ENCODE measurements at places on chromosomes 6 and 20. TPM values are rescaled to one million over a fixed set of nuclear protein-coding genes. Genes with fewer than 3 reads are reported as not detected.

DNA sequence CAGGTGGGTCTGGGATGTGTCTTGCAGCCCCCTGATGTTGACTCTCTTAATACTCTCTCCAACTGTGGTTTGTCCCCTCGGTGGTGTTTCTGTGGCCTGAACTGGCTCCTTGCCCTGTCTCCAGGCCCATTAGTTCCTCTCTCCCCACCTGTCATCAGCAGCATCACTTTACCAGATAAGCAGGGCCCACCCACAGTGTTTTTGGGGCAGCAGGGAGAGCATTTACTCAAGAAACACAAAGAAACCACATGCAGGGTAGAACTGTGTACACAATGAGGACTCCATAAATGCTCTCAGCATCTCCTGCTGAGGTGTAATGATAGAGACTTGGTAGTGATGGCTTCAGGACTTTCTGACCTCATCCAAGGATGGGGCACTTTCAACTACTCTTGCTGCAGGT lies 20.2 kb upstream of the MRPS18A start:
- DNase-seq, result no peak
- H3K27me3 ChIP-seq, result no peaks in the 10 kb centered on the region
- no peaks in the 10 kb centered on the region for H3K36me3 ChIP-seq
- peaks cover 19% of the 10 kb centered on the region for H3K4me1 ChIP-seq
- no peak overlapping the region for H3K27ac ChIP-seq

- H3K4me1 ChIP-seq, result no peaks in the 10 kb centered on the region
- no peaks in the 10 kb centered on the region for H3K27me3 ChIP-seq
- no peak overlapping the region for H3K27ac ChIP-seq
- H3K36me3 ChIP-seq, result no peaks in the 10 kb centered on the region
- H3K4me3 ChIP-seq, result no peak overlapping the region
Observed at GRCh38 chr6:12826584-12826983, 110.0 kb downstream of the PHACTR1 start.

- no peak overlapping the region for H3K27ac ChIP-seq
- no peaks in the 10 kb centered on the region for H3K27me3 ChIP-seq
- no peak overlapping the region for H3K4me3 ChIP-seq
- H3K36me3 ChIP-seq, result no peaks in the 10 kb centered on the region
- H3K4me1 ChIP-seq, result peaks cover 6% of the 10 kb centered on the region
- no peak for DNase-seq
Observed at GRCh38 chr6:121504227-121504626, 68.8 kb downstream of the GJA1 start.

- H3K27me3 ChIP-seq, result no peaks in the 10 kb centered on the region
- H3K27ac ChIP-seq, result no peak overlapping the region
- no peaks in the 10 kb centered on the region for H3K4me1 ChIP-seq
- H3K36me3 ChIP-seq, result no peaks in the 10 kb centered on the region
- no peak overlapping the region for H3K4me3 ChIP-seq
Observed at GRCh38 chr20:38840053-38840893, 34.8 kb downstream of the PPP1R16B start.

GRCh38 chr6:40568062-40568708 lies 19.0 kb downstream of the LRFN2 start:
- no peaks in the 10 kb centered on the region for H3K27me3 ChIP-seq
- no peak overlapping the region for H3K4me3 ChIP-seq
- no peak for DNase-seq
- no peaks in the 10 kb centered on the region for H3K36me3 ChIP-seq

GRCh38 chr6:147211349-147211748 lies 7.1 kb downstream of the STXBP5 start:
- no peaks in the 10 kb centered on the region for H3K27me3 ChIP-seq
- H3K4me3 ChIP-seq, result no peak overlapping the region
- H3K36me3 ChIP-seq, result no peaks in the 10 kb centered on the region
- no peak for DNase-seq
- H3K27ac ChIP-seq, result no peak overlapping the region

GRCh38 chr6:137237413-137238170 lies 18.4 kb upstream of the IFNGR1 start:
- no peaks in the 10 kb centered on the region for H3K4me1 ChIP-seq
- no peak for DNase-seq
- H3K36me3 ChIP-seq, result no peaks in the 10 kb centered on the region
- H3K27ac ChIP-seq, result no peak overlapping the region

DNA sequence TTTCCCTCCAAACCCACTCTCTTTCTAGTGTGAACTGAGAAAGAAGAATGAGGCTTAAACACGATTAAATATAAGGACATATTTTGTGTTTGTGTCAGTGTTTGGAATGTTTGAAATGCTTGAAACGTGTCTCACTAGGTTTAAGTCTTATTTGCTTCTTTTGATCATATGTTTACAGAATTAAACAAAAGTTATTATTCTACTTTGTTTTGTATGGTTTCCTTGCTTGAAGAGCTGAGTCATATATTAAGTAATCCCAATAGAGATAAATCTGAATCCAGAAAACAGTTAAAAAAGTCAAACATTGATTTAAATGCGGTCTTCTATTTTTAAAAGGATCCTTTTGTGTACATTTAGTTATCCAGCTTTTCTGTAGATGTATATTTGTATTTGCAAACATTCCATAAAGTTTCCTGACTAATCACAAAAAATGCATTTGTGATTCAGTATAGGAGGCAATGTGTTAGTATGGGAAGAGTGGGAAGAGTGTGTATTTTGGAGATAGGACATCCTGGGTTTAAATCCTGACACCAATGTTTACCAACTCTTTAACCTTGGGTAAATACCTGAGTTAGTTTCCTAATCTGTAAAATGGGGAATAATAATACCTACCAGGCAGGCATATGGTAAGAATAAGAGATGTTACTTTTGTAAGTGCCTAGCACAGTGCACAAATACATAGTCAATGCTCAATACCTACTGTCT lies 72.9 kb downstream of the TSBP1 start:
- no peaks in the 10 kb centered on the region for H3K36me3 ChIP-seq
- H3K4me3 ChIP-seq, result no peak overlapping the region
- no peak for DNase-seq
- H3K27me3 ChIP-seq, result no peaks in the 10 kb centered on the region
- H3K4me1 ChIP-seq, result no peaks in the 10 kb centered on the region
- no peak overlapping the region for H3K27ac ChIP-seq

DNA sequence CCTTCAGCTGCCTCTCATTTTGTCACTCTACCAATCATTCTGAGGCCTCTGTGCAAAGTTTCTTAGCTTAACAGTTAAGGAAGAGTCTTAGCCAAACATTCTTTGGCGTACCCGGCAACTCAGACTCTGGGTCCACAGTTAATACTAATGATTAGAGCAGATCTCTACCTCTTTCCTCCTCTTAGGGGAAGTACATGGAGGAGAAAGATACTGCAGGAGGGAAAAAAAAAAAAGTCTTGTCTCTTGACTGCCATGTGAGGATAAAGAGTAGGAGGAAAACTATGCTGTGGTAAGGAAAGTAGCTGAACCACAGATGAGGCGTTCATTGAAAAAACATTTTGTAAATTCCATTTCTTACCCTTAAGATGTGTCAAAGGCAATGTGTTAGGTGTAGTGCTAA lies 44.0 kb upstream of the MARCKS start:
- H3K4me3 ChIP-seq, result no peak overlapping the region
- no peaks in the 10 kb centered on the region for H3K36me3 ChIP-seq
- H3K27ac ChIP-seq, result no peak overlapping the region
- peaks cover 3% of the 10 kb centered on the region for H3K4me1 ChIP-seq
- H3K27me3 ChIP-seq, result no peaks in the 10 kb centered on the region

- DNase-seq, result no peak
- no peak overlapping the region for H3K4me3 ChIP-seq
- H3K4me1 ChIP-seq, result no peaks in the 10 kb centered on the region
- H3K27me3 ChIP-seq, result no peaks in the 10 kb centered on the region
- peak overlapping the region; percentile 44 for H3K27ac ChIP-seq
Observed at GRCh38 chr6:161682982-161683381, 409.1 kb upstream of the AGPAT4 start.

DNA sequence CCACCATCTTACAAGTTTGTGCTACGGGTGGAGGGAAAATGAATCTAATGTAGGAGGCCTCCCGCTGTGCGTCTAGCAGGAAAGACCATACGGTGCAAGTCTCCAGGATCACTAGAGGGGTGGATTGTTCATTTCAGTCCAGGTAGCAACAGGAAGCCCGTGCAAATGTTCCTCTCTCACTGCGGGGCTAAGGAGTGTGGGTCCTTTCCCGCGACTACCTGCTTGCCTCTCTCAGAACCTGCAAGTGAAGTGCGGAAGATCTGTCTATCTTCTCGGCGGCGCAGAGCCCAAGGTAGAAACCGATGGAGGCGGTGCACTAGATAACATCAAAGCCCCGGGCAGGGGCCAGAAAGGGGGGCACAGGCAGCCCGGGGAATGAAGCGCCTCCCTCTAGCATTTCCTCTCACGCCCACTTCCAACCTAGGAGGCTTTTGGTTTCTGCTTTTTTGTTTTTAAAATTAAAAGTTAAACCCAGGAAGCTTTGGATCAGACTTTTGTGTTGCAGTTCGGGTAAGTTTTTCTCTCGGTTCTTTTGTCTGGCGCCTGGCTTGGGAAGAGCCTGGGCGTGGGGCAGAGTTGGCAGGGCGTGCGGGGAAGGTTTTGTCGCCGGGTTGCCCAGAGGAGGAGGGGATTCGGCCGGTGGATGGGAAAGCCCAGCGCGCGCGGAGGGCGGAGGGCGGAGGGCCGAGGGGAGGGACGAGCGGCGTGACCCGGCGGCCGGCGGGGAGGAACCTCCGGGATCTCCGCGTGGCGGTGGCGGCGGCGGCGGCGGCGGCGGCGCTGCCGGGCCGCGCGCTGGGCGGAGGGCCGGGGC lies 3.5 kb upstream of the HIVEP1 start:
- H3K27me3 ChIP-seq, result no peaks in the 10 kb centered on the region
- no peaks in the 10 kb centered on the region for H3K36me3 ChIP-seq
- H3K27ac ChIP-seq, result peak overlapping the region; percentile 79

GRCh38 chr6:133995296-133995695 lies 42.3 kb downstream of the TBPL1 start:
- H3K27me3 ChIP-seq, result no peaks in the 10 kb centered on the region
- no peak for DNase-seq
- no peak overlapping the region for H3K4me3 ChIP-seq
- no peaks in the 10 kb centered on the region for H3K36me3 ChIP-seq
- no peaks in the 10 kb centered on the region for H3K4me1 ChIP-seq
- H3K27ac ChIP-seq, result no peak overlapping the region

DNA sequence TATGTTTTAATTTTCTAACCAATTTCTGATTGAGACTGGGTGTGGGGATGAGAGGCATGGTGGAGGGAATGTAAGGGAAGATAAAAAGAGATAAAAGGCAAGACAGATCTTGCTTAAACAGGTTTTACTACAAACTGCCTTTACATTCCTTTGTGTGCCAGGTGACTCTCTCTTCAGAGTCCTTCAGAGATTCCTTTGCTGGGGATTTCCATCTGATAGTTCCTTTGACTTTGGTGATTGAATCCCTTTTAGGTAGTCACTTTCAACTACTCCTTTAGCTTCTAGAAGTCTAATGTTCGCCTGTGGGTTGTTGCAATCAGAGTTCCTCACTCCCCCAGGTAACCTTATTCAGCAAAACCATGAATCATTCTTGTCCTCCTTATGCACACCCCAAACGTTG lies 283.3 kb upstream of the MANEA start:
- H3K4me3 ChIP-seq, result no peak overlapping the region
- H3K4me1 ChIP-seq, result no peaks in the 10 kb centered on the region
- no peak overlapping the region for H3K27ac ChIP-seq
- no peaks in the 10 kb centered on the region for H3K27me3 ChIP-seq

GRCh38 chr6:1335367-1336037 lies 23.6 kb downstream of the FOXQ1 start:
- peak overlapping the region; percentile 63 for H3K27ac ChIP-seq
- no peaks in the 10 kb centered on the region for H3K36me3 ChIP-seq
- peaks cover 16% of the 10 kb centered on the region for H3K4me1 ChIP-seq
- no peak overlapping the region for H3K4me3 ChIP-seq
- peak; percentile 75 for DNase-seq
- no peaks in the 10 kb centered on the region for H3K27me3 ChIP-seq

- H3K27ac ChIP-seq, result no peak overlapping the region
- H3K4me1 ChIP-seq, result no peaks in the 10 kb centered on the region
- no peaks in the 10 kb centered on the region for H3K27me3 ChIP-seq
- no peaks in the 10 kb centered on the region for H3K36me3 ChIP-seq
Observed at GRCh38 chr6:164345806-164346496, 931.4 kb downstream of the QKI start.

The SLC17A2 gene
- not detected for total RNA-seq

The GSTA3 gene
- total RNA-seq, result not detected

The SCUBE3 gene
- 0.03 TPM for total RNA-seq

The ZSCAN31 gene
- total RNA-seq, result 6.8 TPM

Data from pancreas (tissue), 10 donors.